ENCODE measurements at places on chromosomes 1 and 21.

DNA sequence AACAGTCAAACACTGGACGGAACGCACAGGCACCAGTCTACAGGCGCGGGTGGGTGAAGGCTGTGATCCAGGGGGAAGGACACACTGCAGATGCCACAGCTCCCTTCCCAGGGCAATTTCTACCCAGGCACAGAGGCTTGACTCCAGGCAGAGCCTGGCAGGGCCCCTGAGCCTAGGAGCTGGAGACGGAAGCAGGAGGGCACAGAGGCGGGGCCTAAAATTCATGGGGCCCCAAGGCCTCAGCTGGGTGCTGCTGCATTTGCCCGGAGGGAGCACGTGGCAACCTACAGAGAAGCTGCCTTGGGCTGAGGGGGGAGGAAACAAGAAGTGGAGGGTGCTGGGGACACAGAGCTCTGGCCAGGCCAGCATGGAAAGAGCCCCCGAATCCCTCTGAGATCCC lies 41.2 kb downstream of the UBE2G2 start:
- DNase-seq: no peak

DNA sequence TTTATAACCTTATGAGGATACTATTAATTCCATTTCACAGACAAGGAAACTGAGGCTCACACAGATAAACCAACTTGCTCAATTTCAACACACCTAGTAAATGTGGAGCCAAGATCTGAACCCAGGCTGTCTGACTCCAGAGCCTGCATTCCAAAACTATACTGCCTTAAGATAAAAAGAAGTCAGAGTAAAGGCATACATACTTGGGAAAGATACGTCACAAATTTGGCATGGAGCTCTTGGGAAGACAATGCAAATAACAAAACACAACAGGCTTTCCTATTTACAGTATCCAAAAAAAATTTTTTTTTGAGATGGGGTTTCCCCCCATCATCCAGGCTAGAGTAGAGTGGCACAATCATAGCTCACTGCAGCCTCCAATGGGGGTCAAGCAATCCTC lies 5.9 kb downstream of the AKT3 start:
- DNase-seq: no peak

GRCh38 chr21:44761011-44761729 lies 40.5 kb downstream of the UBE2G2 start:
- DNase-seq: no peak

- DNase-seq: no peak
Observed at GRCh38 chr1:92583821-92584760, 97.4 kb upstream of the GFI1 start.

DNA sequence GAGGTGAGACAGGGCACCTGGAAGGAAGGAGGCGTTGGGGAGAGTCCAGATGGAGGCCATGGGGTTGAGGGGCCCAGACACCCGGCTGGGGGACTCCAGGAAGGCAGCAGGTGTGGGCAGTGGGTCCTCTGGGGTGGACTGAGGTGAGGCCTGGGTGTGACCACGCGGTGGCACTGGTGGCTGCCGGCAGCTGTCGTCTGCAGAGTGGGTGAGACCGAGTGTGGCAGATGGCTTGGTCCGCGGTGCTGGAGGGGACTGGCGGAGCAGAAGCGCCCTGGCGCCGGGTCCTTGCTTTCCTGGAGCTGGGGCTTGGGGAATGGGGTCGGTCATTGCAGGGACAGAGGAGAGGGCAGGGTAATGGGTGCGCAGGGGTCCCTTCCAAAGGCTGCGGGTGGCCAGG lies 12.5 kb downstream of the AGRN start:
- DNase-seq: no peak

All from activated CD4-positive, alpha-beta T cell treated with anti-CD3 and anti-CD28 coated beads, Interleukin-2, amount 50 U/mL, for 24 hours (primary cell).